ENCODE measurements at places on chromosomes 7 and 10.

DNA sequence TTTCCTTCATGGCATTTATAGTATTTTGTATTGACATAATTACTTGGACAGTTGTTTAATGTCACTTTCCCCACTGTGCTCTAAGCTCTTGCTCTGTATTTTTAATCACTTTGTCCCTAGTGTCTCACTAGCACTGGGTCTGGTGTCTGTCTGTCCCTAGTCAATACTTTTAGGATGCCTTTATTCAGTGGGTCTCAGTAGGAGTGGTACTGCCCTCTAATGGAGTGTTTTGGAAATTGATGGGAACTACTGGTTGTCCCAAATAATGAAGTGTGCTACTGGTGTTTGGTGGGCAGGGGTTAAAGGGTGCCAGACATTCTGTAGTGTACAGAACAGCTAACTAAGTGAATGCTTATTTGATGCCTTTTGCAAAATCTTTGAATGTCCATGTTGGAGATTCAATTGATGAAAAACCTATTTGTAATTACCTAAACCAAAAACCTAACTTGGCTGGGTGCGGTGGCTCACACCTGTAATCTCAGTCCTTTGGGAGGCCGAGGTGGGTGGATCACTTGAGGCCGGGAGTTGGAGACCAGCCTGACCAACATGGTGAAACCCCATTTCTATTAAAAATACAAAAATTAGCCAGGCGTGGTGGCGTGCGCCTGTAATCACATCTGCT is 33.3 kb downstream of the CDK14 start:
- DNase-seq: no peak

GRCh38 chr10:97182288-97182990 is 3.3 kb downstream of the SLIT1 start:
- DNase-seq: no peak

DNA sequence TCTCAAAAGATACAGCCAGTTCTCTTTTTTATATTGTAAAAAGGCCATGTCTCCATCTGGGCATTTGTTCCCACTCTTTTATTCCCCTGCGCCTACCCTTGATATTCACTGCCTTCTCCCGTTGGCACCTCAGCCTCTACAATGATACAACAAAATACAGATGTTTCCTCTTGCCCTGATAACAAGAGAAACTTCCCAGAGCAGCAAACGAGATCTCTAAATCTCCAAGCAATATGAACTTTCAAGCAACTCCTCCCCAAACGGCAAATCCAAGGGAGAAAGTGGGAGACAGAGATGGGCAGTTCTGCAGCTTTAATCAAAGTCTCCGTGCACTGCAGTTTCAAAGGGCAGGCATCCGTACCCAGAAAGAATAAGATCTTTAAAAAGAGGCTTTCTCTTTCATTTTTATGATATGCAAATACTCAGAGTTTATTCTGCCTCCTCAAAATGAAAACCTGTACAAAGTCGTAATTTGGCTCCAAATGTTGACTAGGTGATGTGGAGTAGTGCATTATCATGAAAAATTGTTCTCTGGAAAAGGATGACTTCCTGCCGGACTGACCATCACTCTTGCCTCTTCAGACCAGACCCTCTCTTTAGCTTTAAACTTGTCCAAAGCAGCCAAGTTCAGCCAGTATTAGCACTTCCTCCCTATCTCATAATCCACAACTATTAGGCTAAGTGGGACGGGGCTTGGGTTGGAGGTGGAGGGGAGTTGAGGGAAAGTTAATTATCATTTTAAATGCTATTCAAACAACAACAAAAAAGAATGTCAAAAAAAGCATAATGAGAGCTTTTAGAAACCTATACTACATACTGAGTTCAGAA is 682 bp downstream of the HGF start:
- DNase-seq: no peak

DNA sequence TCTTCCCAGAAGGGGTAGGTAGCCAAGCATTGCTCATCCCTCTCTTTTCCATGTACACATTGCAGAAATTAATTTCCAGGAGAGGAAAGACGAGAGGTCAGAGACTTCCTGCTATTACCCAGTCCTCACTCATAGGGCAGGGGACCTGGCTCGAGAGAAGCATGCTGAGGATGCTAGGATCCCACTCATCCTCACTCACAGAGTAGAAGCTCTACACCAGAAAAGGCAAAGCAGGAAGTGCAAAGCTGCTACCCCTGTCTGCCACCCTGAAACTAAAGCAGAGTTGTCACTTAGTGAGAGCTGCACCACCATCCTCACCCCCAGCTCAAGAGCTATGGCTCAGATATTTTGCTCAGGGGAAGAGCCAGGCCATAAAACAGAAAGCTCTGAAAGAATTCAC is 9.9 kb downstream of the OR9A2 start:
- no peak for DNase-seq

- DNase-seq: no peak
Measured at GRCh38 chr10:75243426-75243825, 7.7 kb upstream of the COMTD1 start.

GRCh38 chr10:46079831-46080585 is 33.9 kb upstream of the MSMB start:
- no peak for DNase-seq

DNA sequence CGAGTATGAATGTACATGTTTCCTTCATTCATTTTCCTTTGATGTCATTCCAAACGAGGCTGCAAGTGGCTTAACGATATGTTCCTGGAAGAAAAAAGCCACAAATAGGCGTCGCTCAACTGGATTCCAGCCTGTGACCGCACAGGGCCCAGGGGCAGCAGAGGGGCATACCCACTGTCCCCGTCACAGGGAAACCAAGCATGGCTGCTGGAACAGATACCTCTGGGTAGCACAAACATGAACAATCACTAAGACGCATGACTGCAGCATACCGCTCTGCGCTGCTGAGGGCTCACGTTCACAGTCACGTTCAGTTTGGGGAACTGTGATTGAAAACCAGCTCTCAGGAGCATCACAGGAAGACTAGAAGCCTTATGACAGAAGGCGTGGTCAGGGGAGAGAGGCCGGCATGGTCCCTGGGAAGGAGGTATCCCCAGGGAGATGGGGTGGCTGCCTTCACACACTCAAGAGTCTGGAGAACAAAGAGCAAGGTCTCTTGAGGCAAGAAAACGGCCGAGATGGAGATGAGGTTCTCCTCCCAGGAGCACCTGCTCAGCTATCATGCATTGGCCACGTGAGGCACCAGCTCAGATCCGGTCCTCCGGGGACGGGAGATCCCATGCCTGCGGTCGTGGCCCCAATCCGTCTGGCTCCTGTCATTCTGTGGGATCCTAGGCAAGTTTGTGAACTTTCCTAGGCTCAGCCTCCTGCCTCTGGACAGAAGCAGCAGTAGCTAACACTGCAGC is 213.6 kb downstream of the DIP2C start:
- DNase-seq: no peak

GRCh38 chr10:93777092-93777491 is 19.4 kb downstream of the LGI1 start:
- no peak for DNase-seq

- no peak for DNase-seq
Measured at GRCh38 chr10:125056161-125057132, 103.9 kb downstream of the CTBP2 start.

- DNase-seq: no peak
Measured at GRCh38 chr10:113967126-113967525, 76.5 kb upstream of the ADRB1 start.

DNA sequence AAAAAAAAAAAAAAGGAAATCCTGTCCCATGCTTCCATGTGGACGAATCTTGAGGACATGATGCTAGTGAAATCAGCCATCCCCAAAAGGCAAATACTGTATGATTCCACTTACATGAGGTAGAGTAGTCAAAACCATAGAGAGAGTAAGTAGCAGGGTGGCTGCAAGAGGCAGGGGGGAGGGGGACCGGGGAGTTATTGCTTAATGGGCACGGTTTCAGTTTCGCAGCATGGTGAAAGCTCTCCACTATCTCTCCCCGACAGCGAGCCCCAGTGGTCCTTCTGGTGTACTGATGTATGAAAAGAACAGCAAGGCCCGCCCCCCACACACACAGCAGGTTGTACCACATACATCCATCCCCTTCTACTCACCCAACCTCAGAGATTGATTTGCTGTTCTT is 32.8 kb downstream of the NOD1 start:
- peak; percentile 31 for DNase-seq

DNA sequence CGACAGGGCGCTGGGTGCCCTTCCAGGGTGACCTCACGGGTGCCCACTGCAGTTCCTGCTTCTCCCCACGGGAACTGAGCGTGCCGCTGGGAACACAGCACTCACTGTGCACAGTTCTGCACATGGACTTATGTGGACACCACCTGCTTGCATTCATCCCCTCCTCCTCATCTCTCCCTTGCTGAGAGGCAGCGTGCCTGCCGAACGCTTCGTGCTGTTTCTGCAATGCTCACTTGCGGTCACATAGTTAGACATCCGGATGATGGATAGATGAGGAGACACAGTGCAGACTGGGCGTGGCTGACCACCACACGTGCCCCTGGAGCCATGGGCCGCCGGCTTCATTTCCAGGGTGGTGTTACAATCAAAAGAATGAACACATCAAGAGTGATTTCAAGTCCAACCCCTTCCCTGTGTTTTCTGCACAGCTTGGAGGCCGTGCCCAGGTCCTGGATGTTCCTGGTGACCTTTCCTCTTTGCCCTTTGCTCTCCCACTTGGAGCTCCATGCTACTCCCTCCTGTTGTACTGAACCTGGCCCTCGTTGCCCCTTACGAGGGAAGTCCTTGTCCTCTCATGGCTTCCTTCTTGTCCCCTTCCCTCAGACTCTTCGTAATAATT is 119.4 kb downstream of the VIPR2 start:
- no peak for DNase-seq

DNA sequence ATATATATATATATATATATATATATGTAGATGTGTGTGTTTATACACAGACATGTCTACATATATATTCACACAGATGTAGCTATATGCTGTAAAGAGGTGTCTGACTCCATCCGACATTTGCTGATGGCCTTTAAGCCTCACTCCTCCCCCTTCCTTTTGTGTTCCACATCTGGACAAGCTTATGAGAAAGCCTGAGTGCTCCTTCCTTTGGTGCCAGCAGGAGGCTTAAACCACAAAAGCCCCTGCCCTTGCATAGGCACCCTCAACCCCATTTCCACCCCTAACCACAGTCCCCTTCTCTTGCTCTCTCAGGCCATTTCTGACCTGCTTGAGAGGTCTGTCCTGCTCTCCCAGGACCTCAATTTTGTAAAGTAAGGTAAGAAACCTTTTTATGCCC is 98.7 kb downstream of the SVOPL start:
- DNase-seq: no peak

DNA sequence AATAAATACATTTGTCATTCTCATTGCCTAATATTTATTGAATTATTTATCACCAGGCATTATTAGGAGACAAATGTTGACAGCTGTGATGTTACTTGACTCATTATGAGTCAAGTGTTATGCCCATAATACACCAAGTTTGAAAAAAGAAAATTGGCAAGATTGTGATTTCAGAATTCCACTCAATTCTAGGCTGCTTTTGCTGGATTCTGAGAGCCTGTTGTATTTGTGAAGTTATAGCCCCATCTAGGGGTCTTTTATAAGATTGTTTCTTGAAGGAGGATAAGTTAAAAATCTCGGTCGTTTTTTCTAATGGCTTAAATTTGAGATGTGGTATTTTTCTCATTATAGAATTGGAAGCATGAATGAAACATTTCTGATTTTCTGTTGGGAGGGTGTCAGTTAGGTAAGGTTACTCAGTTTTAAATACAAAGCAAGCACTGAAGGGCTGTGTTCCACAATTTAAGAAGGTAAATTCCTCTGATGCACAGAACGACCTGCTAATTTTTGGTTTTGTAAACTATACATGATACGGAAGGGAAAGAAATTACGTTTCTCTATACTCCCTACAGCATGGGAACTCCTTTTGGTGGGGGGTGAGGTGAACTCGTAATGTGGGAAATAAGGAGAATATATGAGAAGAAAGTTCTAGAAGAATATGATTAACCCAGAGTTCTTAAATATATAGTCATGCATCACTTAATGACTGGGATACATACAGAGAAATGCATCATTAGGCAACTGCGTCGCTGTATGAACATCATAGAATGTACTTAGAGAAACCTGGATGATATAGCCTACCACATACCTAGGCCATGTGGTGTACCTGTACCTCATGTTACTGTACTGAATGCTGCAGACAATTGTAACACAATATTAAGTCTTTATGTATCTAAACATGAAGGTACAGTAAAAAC is 2.6 kb downstream of the STK31 start:
- DNase-seq: no peak

DNA sequence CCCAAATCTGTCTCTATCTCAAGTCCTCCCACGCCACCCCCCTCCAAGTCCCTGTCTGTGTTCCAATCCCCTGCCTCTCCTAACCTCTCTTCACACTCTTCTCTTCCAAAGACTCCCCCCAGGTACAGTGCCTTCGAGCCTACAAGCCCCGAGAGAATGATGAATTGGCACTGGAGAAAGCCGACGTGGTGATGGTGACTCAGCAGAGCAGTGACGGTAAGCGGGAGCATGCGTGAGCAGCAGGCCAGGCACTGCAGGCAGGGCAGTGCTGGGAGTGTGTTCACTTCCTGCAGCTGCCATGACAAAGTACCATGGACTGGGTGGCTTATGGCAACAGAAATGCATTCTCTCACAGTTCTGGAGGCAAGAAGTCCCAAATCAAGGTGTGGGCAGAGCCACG is 23.4 kb downstream of the ARHGEF5 start:
- DNase-seq: no peak

- peak; percentile 89 for DNase-seq
Measured at GRCh38 chr10:110007701-110008517, at the start of gene ADD3. ADD3 (plus strand) TSS chr10:110007984; CDS start chr10:110100654, 92,670 bp downstream.

DNA sequence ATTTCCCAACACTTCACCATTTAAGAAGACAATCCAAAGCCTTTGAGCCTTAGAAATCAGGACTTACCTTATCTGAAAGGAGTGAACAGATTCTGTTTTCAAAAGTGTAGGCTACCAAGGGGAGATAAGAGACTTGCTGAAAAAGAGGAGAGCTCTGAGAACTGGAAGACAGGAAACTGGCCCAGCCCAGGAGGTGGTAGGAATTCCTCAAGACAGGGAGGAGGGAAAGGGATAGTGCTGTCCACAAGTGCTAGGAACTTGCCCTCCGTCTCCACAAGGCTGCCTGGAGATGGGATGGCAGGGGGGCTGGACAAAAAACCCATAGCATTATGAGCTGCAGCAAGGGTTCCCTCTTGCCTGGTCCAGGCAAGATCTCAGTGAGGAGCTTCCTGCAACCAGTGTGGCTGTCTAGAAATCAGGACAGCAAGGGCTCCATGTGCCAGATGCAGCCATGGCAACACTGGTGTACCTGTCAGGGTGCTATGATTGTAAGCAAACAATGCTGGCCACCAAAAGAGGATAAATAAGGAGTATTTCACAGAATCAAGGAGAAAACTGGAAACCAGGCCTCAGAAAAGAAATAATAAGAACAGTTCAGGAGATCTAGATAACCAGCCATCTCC is 22.7 kb upstream of the FRMD4A start:
- DNase-seq: no peak

Measured in naive thymus-derived CD8-positive, alpha-beta T cell (primary cell).